ENCODE measurements at places on chromosomes 5 and 9.

GRCh38 chr9:130445268-130445983 is 665 bp downstream of the ASS1 start:
- no peak for DNase-seq

DNA sequence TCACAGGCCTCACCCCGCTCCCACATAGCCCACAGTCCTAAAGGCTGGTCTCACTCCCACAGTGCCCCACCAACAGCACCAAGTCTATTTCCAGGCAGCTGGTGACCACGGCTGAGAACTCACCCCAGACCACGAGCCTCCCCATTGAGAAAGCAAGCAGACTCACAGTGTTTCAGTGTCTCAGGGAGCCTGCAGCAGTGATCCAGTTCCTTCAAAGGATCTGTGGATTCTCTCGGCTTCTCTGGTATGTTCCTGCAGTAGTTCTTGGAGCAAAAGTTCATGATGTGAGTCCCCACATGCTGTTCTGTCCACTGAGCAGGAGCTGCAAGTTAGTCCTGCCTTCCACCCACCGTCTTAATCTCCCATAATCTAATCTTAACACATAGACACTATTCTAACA is 185.3 kb upstream of the CDH6 start:
- no peak for DNase-seq

- DNase-seq = peak; percentile 43
Observed at GRCh38 chr5:83472508-83473345, 1.2 kb downstream of the VCAN start.

DNA sequence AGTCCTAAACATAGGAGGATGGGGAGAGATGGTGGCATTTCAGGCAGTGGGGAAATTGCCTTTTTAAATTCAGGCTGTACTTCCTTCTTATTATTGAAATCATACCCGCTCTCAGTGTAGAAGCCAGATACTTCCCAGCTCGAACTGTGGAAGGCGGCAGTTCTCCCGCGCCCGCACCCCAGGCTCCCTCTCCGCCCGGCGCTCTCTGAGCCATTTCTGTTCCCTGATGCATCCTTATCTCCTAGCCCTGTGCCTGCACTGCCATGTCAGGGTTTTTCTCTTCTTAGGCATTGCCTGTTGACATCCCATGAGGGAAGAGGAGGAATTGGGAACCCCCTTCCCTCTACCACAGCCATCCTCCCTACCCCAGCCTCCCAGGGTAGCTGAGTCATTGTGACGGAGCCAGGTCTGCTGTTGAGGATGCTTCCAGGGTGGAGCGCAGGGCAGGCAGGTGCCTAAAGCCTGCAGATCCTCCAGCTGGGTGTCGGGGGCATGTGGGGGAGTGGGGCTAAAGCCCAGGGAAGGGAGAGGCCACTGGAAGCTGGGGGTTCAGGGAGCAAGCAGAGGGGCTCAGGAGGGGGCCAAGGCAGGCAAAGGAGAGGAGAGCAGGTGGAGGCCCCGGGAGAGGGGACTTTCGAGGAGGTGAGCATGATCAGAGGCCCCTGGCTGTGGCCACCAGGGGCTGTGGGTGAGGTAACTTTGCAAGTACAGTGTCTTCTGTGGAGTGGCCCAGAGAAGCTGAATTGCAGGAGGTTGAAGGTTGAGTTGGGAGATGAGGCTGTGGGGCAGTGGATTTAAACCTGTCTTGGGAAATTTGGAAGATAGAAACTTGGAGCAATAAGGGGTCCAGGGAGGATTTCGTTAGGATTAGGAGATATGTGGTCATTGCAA is 16.2 kb downstream of the LAMC3 start:
- no peak for DNase-seq

GRCh38 chr5:86679529-86679928 is 61.8 kb downstream of the COX7C start:
- peak; percentile 38 for DNase-seq

- no peak for DNase-seq
Observed at GRCh38 chr9:123390337-123391135, 34.5 kb downstream of the CRB2 start.

Measured in renal cortex interstitium (tissue), 15 donors.